ENCODE measurements at places on chromosomes 6 and 20. TPM values are rescaled to one million over a fixed set of nuclear protein-coding genes. Genes with fewer than 3 reads are reported as not detected.

DNA sequence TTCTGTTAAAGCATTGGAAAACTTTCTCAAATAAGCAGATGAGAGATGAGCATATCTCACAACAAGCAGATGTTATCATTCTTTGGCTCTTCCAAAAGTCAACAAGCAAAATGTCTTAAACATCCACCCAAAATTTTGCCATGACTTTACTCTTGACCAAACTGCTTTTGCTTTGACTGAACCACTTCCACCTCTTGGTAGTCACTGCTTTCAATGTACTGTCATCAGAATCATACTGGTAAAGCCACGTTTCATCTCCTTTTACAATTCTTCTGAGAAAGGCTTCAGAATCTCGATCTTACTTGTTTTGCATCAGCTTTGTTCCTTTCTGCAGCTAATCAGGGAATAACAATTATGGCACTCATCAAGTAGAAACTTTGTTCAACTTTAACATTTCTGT, 498.5 kb upstream of the GJE1 start:
- no peaks in the 10 kb centered on the region for H3K4me1 ChIP-seq
- H3K27ac ChIP-seq: no peak overlapping the region
- H3K27me3 ChIP-seq: no peaks in the 10 kb centered on the region

DNA sequence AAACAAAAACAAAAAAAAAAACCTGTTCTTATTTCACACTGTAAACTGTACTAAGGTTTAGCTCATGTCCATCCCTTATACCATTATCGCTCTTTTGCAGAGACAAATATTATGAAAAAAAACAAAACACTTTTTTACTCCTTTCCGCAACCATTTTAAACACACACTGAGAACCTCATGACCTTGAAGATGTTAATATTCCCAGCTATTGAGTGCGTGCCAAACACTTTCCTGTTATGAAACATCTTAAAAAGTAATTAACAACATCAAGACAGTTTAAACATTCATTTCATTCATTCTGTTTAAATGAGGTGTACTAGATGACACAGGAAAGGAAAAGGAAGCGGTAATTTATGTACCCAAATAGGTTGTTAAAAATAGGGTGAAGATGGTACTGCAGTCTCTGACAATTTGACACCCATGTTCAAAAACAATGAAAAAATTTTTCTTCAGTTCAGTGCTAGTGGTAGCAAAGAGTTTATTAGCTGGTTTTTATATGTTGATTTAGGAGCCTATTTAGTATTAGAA, 3.9 kb upstream of the ARHGAP18 start:
- no peak overlapping the region for H3K4me3 ChIP-seq
- H3K27me3 ChIP-seq: no peaks in the 10 kb centered on the region
- no peak overlapping the region for H3K27ac ChIP-seq
- peaks cover 2% of the 10 kb centered on the region for H3K4me1 ChIP-seq
- no peak for DNase-seq

The CST2 gene
- not detected for total RNA-seq

The MYB gene
- total RNA-seq: 61.9 TPM

The PREX1 gene
- total RNA-seq: 65.1 TPM

DNA sequence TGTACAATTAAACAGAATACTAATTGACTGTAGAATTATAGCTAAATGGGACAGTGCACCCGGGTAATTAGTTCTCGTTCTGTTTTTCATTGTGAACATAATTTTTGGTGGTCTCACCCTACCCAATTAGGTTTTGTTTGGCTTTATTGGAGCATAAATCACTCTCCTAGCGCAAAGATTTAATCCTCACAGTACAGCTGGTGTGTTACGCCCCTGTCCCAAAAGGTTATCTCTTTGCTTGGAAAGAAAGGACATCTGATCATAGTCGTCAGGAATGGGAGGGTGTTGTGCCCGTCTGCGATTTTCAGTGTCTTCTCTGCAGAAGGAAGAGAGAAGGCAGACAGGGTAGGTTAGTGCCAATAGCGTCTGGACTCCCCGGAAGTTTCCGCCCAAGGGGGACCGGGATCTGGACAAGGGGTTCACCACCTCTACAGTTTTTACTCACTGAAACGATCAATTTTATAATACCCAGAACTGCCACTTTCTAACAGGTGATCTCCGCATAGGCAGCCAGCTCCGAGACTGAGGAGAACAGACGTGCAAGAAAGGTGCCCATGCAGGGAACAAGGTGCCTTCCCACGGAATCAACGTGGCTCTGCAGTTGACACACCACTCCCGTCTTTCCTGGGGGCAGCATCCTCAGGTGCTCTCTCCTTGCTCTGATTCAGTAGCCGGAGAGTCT, 617.4 kb upstream of the CDH4 start:
- no peak overlapping the region for H3K4me3 ChIP-seq
- no peaks in the 10 kb centered on the region for H3K4me1 ChIP-seq
- no peaks in the 10 kb centered on the region for H3K27me3 ChIP-seq
- no peak for DNase-seq
- no peaks in the 10 kb centered on the region for H3K36me3 ChIP-seq

- no peaks in the 10 kb centered on the region for H3K4me1 ChIP-seq
- no peak overlapping the region for H3K4me3 ChIP-seq
- H3K27ac ChIP-seq: no peak overlapping the region
Observed at GRCh38 chr6:99882128-99882702, 111.8 kb downstream of the MCHR2 start.

- H3K36me3 ChIP-seq: no peaks in the 10 kb centered on the region
- H3K27me3 ChIP-seq: no peaks in the 10 kb centered on the region
- peaks cover 11% of the 10 kb centered on the region for H3K4me1 ChIP-seq
- H3K27ac ChIP-seq: no peak overlapping the region
- H3K4me3 ChIP-seq: no peak overlapping the region
- no peak for DNase-seq
Observed at GRCh38 chr6:43009124-43009523, 4.6 kb downstream of the MEA1 start.

Data from breast epithelium (tissue), 4 donors.